Stimulated activated effector memory CD8-positive, alpha-beta T cell treated with anti-CD3 and anti-CD28 coated beads, Interleukin-12 subunit alpha, Interleukin-12 subunit beta, amount 100 ng/mL, for 72 hours (primary cell): ENCODE measurements at places on chromosomes 11 and 22.

DNA sequence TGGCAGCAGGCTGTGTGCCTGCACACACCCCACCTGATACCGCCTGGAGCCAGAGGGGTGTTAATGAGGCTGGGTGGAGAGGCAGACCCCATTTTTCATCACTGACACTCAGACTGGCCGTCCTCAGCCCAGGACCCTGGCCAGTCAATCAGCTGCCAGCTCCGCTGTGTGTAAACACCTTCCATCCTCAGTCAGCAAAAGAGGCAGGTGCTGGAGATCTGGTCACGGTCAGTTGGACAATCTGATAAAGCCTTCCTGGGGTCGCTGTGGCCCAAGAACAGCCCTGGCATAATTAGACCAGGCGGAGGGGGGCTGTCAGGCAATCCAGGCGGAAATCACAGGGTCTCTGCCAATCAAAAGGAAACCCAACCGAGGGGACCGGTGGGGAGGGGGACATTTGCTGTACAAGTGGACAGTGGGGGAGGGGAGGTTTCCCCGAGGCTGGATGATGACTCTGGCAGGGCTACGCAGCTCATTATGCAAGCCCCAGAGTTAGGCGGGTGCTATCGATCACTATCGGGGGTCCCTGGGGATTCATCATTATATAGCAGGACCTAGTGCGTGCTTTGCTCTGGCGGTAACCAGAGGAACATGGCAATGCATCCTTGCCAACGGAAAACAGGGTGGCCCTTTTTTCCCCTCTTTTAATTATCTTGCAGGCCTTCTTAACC is 72.9 kb downstream of the ABTB2 start:
- DNase-seq: no peak

DNA sequence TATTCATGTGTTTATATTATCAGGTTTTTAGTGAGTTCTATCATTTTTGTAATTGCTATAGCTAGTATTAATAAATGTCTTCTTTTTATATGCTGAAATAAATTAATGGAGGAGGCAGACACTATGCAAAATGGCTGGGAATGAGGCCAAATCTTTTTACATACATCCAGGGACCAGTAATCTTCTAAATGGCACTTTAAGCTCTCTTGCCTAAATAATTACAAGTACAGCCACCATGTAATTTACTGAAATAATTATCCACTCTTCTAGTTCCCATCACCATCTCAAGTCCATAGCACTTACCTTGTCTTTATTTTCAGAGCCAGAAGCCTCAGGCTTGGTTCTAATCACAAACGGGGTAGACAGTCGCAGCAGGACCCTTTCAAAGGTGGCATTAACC is 79.1 kb downstream of the GUCY1A2 start:
- DNase-seq: no peak

DNA sequence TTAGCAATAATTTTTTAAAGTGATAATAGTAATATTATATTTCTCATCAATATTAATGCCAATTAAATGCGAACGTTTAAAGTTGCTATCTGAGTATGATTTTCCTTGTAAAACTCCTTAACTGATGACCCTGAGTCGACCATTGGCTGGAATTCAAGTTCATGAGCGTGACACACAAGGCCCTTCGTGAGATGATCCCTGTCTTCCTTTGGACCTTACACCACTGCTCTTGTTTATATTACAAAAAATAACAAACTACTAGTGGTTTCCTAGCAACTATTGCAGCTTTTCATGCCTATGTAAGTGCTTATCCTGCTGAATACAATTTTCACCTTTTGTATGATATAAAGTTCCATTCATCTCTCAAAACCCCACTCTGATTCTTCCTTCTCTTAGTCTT is 752.9 kb downstream of the CNTN5 start:
- no peak for DNase-seq

- no peak for DNase-seq
Measured at GRCh38 chr11:67731583-67731982, 57.2 kb upstream of the ALDH3B2 start.

DNA sequence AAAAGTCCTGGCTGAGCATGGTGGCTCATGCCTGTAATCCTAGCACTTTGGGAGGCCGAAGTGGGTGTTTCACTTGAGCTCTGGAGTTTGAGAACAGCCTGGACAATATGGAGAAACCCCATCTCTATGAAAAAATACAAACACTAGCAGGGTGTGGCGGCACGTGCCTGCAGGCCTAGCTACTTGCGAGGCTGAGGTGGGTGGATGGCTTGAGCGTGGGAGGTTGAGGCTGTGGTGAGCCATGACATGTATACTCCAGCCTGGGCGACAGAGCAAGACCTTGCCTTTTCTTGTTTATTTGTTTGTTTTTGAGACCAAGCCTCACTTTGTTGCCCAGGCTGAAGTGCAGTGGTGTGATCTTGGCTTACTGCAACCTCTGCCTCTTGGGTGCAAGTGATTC is 8.1 kb upstream of the CRY2 start:
- no peak for DNase-seq

GRCh38 chr11:79390923-79391322 is 49.9 kb downstream of the TENM4 start:
- no peak for DNase-seq

DNA sequence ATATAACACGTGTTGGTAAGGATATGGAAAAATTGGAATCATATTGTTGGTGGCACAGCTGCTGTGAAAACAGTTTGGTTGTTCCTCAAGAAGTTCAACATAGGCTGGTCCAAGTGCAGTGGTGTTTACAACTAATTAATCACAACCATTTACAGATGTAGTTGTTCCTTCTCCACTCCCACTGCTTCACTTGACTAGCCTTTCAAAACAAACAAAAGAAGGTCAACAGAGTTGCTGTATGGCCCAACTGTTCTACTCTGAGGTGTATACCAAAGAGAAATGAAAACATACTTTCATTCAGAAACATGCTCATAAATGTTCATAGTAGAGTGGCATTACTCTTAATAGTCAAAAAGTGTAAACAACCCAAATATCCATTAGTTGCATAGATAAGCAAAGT is 36.6 kb upstream of the ACAT1 start:
- no peak for DNase-seq

- no peak for DNase-seq
Measured at GRCh38 chr11:72682238-72682857, 8.1 kb upstream of the PDE2A start.

GRCh38 chr11:118820412-118821357 is 29.7 kb upstream of the DDX6 start:
- DNase-seq: peak; percentile 52

DNA sequence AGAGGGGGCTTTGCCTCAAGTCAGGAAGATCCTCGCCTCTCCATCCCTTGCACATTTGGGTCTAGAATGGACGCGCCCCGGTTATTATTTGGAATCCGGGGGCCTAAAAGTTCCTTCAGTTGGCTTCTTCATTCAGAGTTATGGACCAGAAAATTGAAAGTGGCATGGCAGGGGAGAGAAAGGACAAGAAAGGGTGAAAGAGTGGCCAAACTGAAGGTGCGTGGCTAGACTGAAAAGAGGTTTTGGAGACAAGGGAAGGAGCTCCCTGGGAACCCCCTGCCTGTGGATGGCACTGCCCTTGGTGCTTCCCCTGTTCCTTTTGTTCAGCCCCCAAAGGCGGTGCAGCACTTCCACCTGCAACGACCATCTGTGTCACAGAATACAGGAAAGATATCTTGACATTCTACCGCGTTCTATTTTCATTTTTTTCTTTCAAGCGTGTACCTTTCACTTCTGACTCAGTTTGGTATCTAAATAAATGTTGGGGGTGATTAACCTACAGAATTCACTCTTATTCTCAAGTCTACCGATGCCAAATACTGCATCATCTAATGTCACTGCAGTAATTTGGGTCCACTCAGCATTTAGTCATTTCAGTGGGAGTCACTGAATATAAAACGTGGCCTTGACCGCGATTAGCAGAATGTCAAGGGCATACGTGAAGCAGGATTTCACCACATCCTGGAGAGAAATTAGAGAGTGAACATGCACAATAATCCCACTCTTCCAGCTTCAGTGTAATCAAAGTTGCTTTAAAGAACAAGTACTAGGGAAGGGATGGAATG is 88.1 kb upstream of the ARHGAP32 start:
- no peak for DNase-seq

DNA sequence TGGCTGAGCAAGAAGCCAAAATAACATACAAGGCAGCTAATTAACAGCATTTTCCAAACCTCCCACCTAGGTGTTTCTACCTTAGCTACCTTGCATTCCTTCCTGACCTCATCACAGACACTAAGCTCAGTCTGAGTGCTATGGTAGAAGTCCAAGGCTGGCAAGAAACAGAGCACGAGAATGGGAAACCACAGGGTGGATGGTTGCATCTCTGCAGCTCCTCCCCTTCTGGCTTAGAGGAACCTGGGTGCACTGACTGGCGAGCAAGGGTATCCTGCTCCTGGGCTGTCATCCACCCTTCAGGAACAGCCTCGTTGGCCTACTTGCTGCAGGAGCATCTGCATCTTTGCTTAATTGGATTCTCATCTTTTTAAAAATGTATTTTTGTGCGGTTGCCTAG is 73.1 kb upstream of the KIRREL3 start:
- DNase-seq: no peak

- no peak for DNase-seq
Measured at GRCh38 chr11:64535811-64536210, 55.2 kb upstream of the SLC22A12 start.

- DNase-seq: no peak
Measured at GRCh38 chr11:131136486-131136885, 220.2 kb upstream of the SNX19 start.

DNA sequence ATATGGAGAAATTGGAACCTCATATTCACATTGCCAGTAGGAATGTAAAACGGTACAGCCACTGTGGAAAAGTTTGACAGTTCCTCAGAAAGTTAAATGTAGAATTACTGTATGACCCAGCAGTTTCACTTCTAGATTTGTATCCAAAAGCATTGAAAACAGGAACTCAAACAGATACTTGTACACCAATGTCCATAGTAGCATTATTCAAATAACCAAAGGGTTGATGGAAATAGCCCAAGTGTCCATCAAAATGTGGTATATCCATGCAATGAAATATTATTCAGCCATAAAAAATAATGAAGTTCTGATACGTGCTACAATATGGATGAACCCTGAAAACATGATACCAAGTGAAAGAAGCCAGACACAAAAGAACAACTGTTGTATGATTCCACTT is 17.8 kb downstream of the PRRG4 start:
- DNase-seq: no peak

DNA sequence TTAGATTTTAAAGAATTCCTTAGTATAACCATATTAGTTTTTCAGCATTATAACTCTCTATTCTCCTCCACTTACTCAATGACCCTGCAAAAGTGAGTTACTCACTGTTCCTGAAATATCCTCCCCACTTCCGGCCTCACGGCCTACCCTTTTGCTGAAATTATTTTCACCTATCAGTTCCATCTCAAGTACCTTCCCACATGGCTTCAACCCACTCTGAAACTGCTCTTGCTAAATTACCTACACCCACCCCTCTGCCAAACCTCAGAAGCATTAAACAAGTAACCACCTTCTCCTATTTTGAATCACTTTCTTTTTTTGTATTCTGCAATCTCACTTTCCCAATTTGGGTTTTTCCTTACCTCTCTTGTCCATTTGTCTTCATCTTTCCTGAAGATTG is 37.7 kb downstream of the OR5P2 start:
- no peak for DNase-seq

GRCh38 chr11:80700386-80700785 is 1259.6 kb upstream of the TENM4 start:
- no peak for DNase-seq

DNA sequence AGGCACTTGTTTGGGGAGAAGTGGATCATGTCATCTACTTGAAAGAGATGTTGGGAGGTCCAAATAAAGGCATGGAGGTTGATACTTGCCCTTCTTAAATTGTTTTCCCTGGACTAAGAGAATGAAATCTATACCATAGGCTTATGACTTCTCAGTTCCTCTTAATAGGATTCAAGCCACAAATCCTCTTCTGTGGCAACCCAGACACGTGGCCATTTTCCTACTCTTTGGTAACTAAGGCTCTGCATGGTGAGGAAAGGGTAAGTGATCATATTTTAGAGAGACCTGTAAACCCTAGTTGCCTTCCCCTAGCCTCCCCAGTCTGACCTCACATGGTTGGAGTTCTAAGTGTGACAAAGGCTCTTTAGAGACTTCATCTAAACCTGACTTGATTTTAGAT is 72.9 kb upstream of the CD44 start:
- peak; percentile 40 for DNase-seq

GRCh38 chr11:85946221-85946620 is 91.0 kb downstream of the CCDC83 start:
- no peak for DNase-seq

DNA sequence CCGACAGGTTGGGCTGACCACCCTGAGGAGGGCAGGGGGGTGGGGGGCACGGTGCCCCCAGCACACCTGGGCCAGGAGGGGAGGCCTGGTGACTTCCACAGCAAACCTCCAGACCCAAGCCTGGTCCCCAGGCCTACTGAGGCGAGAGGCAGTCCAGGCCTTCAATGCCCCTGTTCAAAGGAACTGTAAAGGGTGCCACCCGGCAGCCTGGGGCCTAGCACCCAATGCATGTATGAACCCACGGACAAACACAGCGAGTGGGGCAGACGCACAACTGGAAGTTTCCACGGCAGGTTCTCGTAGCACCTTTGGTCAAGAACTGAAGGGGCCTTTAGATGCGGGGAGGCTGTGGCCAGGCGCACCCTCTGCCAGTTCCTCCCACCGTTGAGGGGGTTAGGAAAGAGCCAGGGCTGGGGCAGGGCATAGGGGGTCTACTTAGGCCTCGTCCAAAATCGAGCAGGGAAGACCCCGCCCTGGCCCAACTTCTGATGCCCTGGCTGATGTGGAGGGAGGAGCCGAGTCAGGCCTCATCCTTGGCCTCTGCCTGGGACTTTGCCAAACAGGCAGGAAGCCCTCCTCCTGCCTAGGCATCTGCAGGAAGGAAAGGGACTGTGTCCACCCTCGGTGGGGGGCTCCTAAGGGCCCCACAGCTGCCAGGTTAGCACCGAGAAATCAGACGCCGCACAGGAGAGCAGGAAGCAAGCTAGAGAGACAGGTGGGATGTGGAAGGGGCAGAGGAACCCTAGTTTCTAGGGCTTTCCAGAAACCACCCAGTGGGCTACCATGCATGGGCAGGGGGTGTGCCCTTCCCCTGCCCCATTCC is 6.6 kb downstream of the CBX6 start:
- no peak for DNase-seq

- DNase-seq: no peak
Measured at GRCh38 chr11:33347490-33348125, 90.4 kb downstream of the HIPK3 start.

DNA sequence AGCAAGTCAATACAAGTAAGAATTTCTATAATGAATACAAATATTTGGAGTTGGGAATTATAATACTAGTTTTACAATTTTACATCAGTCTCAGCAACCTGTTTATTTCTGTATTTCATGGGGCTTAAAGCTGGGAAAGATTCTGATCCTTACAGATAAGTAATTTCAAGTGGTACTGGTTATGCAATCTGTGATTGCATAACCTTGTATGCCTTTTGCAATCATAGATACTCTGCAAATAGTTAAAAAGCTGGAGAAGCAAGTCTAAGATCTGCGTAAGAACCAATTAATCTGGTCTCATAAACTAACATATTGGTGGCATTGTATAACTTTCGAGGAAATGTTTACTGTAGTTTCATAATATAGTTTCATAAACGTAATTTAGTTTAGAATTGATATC is 198.3 kb upstream of the PGR start:
- DNase-seq: no peak

- DNase-seq: peak; percentile 58
Measured at GRCh38 chr11:72240461-72241290, 3.3 kb downstream of the PHOX2A start.

GRCh38 chr22:38449776-38450175 is 5.2 kb downstream of the KCNJ4 start:
- no peak for DNase-seq

GRCh38 chr11:61062181-61062930 is 39.9 kb upstream of the CD5 start:
- no peak for DNase-seq

GRCh38 chr22:24231706-24232105 is 13.2 kb downstream of the GGT5 start:
- no peak for DNase-seq
